ENCODE measurements at places on chromosomes 1 and 21.

DNA sequence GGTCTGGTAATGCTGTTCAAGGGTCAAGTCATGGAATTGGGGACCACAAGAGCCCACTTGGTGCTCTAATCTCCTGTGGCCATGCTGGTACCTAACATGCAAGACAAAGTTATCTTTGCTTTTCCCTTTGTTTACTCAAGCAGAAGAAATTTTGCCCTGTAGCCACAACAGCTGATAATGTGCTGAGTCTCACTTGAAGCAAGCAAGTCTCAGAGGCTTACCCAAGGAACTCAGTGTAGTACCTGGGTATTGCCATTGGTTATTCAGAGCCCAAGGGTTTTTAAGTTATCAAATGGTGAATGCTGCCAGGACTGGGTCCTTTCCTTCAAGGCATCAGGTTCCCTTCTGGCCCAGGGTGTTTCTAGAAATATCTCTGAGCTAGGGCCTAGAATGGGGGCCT is 198.9 kb upstream of the RNPC3 start:
- no peak for DNase-seq

- DNase-seq = no peak
These were observed 98.8 kb upstream of the DPH5 start for GRCh38 chr1:101124405-101124804.

DNA sequence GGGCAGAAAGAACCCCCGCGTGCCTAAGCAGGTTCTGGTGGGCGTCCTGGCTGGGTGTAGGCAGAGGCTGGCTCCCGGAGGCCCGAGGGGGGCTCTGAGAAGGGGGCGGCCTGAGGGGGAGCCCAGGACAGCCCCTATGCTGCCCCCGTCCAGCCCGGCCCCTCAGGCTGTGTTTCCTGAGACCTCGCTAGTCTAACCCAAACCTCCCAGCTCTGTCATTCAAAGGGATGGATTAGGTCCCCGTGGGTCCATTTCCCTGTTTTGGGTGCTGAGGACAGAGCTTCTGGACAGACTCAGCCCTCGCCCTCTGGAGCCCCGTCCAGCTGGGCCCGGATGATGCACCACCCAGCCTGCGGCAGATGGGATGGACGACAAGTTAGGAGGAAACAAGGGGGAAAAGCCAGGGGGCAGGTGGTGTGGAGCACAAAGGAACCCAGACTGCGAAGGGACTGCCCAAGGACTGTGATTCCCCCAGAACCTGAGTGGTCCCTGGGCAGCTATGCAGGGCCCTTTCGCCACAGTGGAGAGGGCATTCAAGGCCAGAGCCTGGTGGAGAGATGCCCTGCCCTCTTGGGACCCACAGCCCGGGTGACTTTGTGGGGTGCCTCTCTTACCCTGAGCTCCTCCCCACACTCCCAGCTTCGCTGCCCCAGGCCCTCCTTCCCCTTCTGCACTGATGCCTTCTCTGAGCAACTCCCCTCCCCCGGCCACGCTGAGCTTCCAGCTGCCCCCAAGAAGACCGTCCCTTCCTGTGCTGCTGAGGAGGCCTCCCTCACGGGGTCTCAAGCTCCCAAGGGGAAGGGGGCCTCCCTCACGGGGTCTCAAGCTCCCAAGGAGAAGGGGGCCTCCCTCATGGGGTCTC is 2.8 kb downstream of the HES4 start:
- no peak for DNase-seq

DNA sequence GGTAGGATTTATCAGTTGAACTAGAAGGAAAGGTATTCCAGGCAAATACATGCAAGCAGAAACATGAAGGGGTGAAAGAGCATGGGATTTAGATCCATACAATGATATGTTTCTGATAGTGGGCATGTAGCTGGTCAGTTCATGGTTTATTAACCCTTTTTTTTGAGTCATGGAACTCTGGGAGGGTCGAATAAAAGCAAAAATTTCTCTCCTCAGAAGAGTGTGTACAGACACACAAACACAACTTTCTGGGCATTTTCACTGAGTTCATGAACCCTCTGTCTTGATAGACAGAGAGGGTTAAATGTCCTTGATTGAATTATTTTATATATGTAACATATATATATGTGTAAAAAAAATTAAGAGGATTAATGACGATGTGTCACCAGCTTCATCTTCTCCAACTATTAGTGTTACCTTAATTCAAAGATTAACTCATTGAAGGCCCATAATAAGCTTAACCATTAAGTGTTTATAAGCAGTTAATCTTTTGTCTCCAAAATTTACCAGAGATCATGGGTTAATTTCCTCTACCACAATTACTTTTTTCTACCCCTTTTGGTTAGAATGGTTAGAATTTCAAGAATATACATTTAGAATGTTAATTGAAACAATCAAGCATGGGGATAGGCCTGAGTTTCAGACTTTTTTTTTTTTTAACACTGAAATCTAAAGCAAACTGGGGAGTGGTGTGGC is 4.6 kb downstream of the JUN start:
- no peak for DNase-seq

DNA sequence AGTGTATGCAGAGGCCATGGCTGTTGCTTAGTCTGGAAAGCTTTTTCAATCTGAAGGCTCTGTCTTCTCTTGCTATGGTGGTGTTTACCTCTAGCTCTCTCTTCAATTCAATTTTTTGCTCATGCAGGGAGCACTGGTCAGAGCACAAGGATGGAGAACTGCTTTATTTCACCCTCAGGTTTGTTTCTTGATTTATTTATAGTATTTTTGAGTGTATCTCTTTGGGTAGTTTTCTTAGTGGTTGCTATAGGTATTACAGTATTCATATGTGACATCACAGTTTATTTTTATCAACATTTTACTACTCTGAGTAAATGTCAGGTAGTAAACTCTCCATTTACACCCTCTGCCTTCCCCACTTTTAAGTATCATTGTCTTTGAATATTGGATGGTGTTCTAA is 147.9 kb downstream of the RASAL2 start:
- no peak for DNase-seq

- no peak for DNase-seq
These were observed 481.0 kb downstream of the OMA1 start for GRCh38 chr1:58065520-58065919.

GRCh38 chr1:203177470-203178039 is 1.9 kb upstream of the MYBPH start:
- no peak for DNase-seq

DNA sequence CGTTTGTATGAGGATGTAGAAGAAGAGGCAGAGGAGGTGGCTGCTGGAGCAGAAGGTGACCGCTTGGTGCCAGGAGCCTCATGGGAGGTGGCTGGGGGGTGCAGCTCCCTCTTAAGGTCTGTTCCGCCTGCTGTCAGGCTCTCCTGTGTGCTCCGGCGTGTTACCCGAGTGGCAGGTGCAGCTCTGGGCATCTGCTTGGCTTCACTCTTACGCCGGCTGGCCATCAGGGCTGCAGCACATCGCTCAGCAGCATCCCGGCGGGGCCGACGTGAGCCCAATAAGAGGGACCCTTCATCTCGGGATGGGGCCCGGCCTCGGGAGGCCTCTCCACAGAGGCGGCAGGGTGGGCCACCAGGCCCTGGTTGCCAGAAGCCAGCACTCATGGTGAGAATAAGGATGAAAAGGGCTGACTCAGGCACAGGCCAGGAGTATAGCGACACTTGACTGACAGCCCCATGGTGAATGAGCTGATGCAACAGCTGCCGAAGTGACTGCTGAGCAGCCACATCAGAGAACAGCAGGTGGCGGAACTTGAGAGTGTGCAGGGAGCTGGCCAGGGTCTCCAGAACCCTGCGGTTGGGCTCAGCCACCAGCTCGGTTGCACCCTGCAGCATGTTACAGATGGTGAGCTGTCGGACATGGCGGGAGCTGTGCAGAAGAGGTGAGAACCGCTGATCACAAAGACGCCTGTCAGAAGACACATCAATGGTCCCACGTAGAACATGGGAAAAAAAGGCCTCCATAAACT is 17.5 kb downstream of the LRRC41 start:
- no peak for DNase-seq

GRCh38 chr1:235735621-235736020 is 86.0 kb upstream of the GNG4 start:
- no peak for DNase-seq

- no peak for DNase-seq
These were observed 50.8 kb downstream of the ACBD3 start for GRCh38 chr1:226135709-226136108.

DNA sequence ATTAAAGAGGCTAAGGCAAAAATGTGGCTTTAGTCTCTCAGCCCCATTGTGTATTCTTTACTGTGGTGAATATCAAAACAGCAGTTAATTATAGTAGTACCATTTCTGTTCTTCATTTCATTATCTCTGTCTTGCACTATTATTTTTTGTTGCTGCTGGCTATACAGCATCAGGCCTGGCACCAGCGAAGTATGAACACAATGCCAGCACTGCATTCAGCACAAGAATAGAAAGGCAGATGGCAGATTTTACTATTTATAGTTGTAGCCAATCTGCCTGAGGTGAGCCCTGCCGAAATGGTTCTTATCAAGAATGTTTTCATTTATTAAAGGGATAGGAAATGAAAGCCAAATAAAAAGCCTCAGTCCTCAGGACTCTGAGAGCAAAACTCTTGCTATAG is 72.1 kb downstream of the GPR52 start:
- no peak for DNase-seq

DNA sequence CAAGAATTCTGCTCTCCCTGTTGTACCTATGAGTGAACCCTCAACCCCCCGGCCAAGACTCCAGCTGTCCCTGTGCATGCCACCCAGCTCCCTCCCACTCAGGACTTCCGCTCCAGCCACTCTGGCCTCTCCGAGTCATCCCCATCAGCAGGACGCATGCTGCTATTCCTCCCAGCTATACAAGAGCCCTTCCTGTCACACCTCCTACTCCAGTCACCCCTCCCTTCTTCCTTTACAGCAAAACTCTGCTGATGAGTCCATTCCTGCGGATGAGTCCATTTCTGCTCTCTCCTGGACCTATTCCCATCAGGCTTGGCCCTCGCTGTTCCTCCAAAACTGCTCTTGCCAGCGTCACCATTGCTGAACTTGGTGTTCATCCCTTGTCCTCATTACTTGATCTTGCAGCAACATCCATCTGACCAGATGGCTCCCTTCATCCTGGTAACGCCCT is 42.2 kb downstream of the H3-3A start:
- DNase-seq = no peak

- DNase-seq = no peak
These were observed 12.5 kb upstream of the MATN1 start for GRCh38 chr1:30735668-30736498.

- no peak for DNase-seq
These were observed 290.4 kb downstream of the GRIK1 start for GRCh38 chr21:29649406-29649814.

- DNase-seq = no peak
These were observed 22.4 kb upstream of the EPS15 start for GRCh38 chr1:51541313-51542050.

Data from CD4-positive, alpha-beta memory T cell (primary cell).